ENCODE measurements at places on chromosomes 1 and 21. TPM values are rescaled to one million over a fixed set of nuclear protein-coding genes. Genes with fewer than 3 reads are reported as not detected.

CDA gene
- 0.35 TPM for total RNA-seq

CLCA1 gene
- not detected for total RNA-seq

GOLT1A gene
- not detected for total RNA-seq

AVPR1B gene
- total RNA-seq = not detected

Data from NCI-H460 (cell line).